RWPE1 (cell line): ENCODE measurements at places on chromosomes 11 and 22.

- DNase-seq: no peak
These were observed 698.1 kb downstream of the NTM start for GRCh38 chr11:132068556-132068955.

DNA sequence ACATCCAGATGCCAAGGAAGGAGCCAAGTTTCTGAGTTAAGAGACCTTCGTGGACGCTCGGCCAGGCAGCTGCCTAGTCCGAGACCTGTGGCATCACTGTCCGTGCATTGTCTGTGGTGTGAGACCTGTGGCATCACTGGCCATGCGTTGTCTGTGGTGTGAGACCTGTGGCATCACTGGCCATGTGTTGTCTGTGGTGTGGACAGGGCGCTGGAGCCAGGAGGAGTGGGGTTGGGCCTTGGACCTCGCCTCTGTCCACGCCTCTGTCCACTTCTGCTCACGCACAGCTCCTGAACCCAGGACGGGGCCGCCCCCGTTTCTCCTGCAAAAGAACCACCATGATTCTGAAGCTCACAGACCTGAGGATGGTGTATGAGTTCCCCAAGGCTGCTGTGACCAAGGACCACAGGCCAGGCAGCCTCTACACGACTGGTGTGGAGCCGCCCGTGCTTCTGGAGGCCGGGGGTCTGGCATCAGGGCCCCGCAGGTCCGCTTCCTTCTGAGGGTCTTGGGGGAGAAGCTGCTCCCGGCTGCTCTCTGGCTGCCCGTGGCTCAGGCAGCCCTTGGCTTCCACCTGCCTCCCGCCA is 1218.3 kb downstream of the BRD1 start:
- DNase-seq: no peak

- no peak for DNase-seq
These were observed 16.4 kb upstream of the ZNF280A start for GRCh38 chr22:22536515-22536914.

DNA sequence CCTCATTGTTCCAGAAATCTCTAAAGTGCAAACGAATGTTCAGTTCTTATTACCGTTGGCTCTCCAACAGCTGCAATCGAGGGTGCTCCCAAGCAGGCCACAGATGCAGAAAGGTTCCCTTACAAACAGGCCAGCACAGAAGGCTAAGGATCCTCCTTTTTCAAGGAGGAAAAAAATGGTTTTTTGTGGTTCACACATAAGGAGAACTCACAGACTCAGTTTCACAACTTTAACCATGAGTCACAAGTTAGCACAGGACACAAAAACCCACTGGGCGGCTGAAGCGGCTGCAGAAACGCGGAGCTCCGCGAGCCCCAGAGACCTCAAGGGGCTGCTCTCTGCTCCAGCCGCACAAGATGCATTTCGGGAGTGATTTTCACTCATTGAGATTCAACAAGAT is 98.2 kb upstream of the PRR5 start:
- DNase-seq: no peak

GRCh38 chr11:132999516-132999915 is 532.8 kb downstream of the OPCML start:
- no peak for DNase-seq

GRCh38 chr11:68342459-68343158 is 30.2 kb downstream of the LRP5 start:
- DNase-seq: peak; percentile 56

DNA sequence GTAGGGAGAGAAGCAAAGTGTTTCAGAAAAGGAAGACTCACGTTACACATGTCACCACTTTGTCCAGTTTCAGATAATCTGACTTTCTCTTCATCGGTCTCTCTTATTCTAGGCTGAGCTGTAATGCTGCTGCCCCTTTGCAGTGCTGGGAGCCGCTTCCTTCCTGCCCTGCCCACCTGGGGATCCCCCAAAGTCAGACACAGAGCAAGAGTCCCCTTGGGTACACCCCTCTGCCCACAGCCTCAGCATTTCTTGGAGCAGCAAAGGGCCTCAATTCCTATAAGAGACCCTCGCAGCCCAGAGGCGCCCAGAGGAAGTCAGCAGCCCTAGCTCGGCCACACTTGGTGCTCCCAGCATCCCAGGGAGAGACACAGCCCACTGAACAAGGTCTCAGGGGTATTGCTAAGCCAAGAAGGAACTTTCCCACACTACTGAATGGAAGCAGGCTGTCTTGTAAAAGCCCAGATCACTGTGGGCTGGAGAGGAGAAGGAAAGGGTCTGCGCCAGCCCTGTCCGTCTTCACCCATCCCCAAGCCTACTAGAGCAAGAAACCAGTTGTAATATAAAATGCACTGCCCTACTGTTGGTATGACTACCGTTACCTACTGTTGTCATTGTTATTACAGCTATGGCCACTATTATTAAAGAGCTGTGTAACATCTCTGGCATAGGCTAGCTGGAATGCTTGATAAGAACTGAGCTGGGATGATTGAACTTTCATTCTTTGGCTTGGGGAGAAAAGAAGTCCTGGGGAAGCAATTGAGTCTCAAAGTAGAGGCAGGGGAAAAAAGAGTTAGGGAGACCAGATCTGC is 31.2 kb upstream of the SMIM35 start:
- DNase-seq: no peak

GRCh38 chr11:120067438-120068113 is 70.3 kb downstream of the TRIM29 start:
- DNase-seq: no peak

- DNase-seq: no peak
These were observed 37.0 kb upstream of the FTH1 start for GRCh38 chr11:62004473-62004872.

DNA sequence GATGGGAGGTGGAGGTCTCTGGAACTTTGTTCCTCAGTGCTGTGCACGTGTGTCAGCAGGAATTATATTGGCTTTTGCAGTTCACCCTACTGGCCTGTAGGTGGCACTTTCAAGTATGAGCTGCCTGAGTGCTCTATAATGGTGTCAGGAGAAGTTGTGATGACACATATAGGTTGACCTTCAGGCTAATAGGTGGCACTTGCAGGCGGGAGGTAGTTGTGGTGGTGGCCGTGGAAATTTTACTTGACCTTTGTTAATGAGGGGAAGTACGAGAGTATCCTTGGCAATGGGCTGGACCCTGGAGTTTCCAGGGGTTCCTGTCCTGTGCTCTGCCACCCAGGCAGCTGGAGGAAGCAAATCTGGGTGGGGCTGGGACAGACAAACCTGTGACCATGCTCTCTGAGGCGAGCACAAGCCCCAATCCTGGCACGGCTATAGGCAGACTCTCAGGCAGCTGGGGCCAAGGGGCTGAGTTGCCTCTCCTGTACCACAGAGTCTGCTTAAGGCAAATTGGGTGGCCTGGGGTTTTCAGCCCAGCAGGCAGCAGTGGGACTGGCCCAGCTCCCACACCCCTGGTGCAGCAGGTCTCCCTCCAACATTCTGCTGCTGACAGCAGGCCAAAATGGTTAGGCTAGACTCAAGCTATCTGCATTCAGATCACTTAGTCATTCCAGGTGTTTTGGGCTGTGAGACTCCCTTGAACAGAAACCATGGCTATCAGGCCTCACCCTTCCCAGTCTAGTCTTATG is 147.5 kb upstream of the CTSC start:
- peak; percentile 8 for DNase-seq

- no peak for DNase-seq
These were observed 104.9 kb downstream of the KCNC1 start for GRCh38 chr11:17839450-17839849.

DNA sequence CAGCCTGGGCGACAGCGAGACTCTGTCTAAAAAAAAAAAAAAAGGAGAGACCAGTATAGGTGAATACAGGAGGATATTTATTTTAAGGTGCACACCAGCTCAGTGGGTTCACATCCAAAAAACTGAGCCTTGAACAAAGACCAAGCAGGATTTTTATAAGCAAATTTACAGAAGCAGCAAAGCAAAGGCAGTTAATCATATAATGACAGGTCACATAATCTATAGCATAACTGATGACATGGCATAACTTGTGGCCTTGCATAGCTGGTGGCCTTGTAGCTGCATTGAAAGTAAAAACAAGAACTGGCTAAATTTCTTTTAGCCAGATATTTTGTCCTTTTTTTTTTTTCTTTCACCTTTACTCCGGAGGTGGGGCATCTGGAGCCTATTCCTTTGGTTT is 2.7 kb upstream of the PLAAT3 start:
- no peak for DNase-seq

- DNase-seq: no peak
These were observed at the start of gene TBX1 for GRCh38 chr22:19760058-19760950. Gene TBX1 (plus strand): TSS chr22:19760778. CDS start chr22:19760844, 66 bp downstream.

DNA sequence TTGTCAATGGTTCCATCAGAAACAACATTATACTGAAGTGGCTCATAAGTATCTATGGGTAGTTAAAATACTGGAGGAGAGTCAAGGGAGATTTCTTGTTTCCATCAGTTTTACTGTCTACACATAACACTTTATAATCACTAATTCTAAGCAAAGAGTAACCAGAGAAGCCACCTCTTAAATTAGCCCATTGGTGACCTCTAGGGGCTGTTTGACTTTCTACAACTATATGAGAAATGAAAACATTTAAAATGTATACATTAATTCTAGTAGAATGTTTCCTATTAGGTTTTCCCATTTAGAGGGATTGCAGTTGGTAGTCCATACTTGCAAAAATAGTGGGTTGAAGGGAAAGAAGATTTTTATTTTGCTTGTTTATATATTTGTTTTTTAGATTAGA is 504.3 kb downstream of the FAM181B start:
- DNase-seq: peak; percentile 4

DNA sequence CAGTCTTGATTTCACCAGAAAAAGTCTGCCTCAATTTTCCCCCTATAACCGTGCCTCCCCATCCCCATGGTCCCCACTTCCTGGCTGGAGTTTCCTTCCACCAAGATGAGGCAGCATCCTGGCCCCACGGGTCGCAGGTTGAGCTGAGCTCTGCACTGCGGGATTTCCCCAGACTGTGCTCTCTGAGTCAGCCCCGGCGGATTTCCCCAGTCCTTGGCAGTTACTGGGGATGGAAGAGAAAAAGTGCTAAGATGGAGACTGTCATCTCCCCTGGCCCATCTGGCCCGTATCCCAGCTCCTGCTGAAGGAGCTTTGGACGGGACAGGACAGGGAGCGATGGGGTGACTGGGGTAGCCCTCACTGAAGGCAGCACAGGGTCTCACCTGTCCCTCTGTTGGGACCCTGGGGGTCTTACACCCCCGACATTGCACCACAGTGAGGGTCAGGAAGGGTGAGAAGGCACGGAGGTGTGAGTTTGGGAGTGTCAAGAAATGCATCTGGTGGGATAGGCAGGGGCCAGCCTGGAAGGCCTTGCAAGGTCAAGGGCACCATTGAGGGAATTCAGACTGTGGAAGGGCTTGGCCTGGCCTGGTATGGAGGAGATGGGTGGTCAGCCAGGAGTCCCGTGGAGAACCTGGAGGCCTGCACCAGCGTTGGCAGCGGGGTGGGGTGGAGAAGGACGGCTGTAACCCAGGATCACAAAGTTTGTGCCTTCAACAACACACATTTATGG is 36.5 kb downstream of the NADSYN1 start:
- peak; percentile 11 for DNase-seq

GRCh38 chr22:19555651-19556050 is 31.4 kb upstream of the CLDN5 start:
- DNase-seq: no peak

- no peak for DNase-seq
These were observed 3.3 kb downstream of the SERPINH1 start for GRCh38 chr11:75565221-75565814.

- no peak for DNase-seq
These were observed 12.2 kb upstream of the RBM4B start for GRCh38 chr11:66689661-66690590.

DNA sequence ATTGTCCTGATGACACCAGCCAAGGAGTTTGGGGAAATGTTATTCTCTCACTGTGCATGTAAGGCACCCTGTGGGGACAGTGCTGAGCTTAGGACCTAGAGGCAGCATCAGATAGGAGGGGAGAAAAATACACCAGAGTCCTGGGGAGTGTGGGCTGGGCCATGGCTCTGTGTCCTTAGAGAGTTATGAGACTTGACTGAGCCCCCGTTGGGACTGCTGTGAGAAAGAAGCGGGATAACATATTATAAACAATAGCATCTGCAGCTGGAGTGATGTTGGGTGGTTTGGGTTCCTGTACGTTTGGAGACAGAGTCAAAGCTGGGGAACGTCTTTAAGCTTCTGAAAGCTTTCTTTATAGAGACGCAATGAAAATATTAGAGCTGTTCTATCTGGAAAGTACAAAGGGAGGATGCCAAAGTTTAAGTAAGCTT is 90.9 kb upstream of the CRTAM start:
- no peak for DNase-seq

GRCh38 chr11:127559978-127560377 is 559.4 kb upstream of the KIRREL3 start:
- no peak for DNase-seq

DNA sequence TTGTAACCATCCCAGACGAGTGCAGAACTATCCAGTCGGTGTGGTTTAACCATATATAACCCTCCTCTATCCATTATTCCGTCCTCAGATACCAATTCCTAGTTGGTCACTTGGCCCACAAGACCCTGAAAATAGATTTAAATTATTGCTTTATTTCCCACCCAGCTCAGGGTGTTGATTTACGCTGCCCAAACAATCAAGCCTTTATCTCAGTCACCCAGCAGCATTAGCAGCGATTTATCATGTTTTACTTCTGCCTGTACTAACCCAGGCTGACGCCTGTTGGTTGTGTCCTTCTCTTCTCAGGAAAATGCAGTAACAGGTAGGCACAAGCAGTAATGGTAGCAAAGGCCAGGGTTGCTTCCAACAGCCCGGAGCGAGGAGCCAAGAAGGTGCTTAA is 81.2 kb downstream of the DSCAML1 start:
- DNase-seq: no peak

- DNase-seq: no peak
These were observed 1494.6 kb downstream of the TBC1D22A start for GRCh38 chr22:48256776-48257684.

DNA sequence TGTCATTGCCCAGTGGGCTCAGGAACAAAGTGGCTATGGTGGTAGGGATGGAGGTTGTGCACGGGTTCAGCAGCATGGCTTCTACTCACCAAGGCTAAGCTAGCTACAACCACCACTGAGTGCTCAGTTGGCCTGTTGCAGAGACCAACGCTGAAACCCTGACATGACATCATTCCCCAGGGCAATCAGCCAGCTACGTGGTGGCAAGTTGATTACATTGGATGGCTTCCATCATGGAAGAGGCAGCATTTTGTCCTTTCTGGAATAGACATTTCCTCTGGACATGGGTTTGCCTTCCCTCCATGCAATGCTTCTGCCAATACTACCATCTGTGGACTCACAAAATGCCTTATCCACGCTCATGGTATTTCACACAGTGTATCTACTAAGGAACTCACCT is 634.3 kb downstream of the OPCML start:
- DNase-seq: no peak

DNA sequence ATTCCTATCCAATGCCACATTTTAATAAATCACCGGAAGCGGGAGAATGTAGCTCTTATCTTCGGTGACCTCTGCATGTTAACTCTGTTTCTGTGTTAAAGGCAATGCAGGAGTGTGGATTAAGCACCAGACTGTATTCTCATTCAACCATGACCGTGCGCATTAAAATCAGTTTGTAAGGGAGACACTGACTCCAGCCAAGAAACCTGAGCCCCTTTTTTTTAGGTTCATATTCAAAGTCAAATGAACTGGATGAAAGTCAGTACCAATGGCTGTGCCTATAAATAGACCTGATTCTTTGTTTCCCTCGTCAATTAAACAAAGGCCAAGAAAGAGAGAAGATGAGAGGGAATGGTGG is 32.2 kb downstream of the C11orf91 start:
- DNase-seq: no peak

- DNase-seq: no peak
These were observed 431.1 kb upstream of the ANO3 start for GRCh38 chr11:25900814-25901213.
